ENCODE measurements at places on chromosomes 7 and 10. TPM values are rescaled to one million over a fixed set of nuclear protein-coding genes. Genes with fewer than 3 reads are reported as not detected.

- no peak overlapping the region for H3K4me3 ChIP-seq
- no peaks in the 10 kb centered on the region for H3K36me3 ChIP-seq
- no peak for DNase-seq
- peaks cover 26% of the 10 kb centered on the region for H3K27me3 ChIP-seq
Observed at GRCh38 chr10:132224343-132225072, 37.8 kb downstream of the DPYSL4 start.

DNA sequence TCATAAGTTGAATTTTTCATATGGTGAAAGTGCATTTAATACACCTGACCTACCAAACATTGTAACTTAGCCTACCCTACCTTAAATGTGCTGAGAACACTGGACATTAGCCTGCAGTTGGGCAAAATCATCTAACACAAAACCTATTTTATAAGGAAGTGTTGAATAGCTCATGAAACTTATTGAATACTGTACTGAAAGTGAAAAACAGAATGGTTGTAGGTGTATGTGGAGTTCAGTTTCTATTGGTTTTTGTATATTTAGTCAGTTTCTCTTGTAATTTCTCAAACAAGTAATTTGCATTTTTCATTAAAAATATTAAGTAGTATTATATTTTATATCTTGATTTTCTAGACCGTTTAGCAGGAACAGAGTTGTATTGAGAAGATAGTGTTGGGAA lies 15.3 kb downstream of the CCDC7 start:
- no peak for DNase-seq
- H3K4me1 ChIP-seq, result no peaks in the 10 kb centered on the region
- no peaks in the 10 kb centered on the region for H3K27me3 ChIP-seq
- no peaks in the 10 kb centered on the region for H3K36me3 ChIP-seq
- no peak overlapping the region for H3K4me3 ChIP-seq
- no peak overlapping the region for H3K27ac ChIP-seq

ATOH7 gene
- not detected for total RNA-seq

TBC1D12 gene
- total RNA-seq, result 5.7 TPM

- H3K36me3 ChIP-seq, result no peaks in the 10 kb centered on the region
- no peak overlapping the region for H3K4me3 ChIP-seq
- H3K4me1 ChIP-seq, result no peaks in the 10 kb centered on the region
- no peaks in the 10 kb centered on the region for H3K27me3 ChIP-seq
Observed at GRCh38 chr7:20661884-20662283, 46.4 kb downstream of the ABCB5 start.

DNA sequence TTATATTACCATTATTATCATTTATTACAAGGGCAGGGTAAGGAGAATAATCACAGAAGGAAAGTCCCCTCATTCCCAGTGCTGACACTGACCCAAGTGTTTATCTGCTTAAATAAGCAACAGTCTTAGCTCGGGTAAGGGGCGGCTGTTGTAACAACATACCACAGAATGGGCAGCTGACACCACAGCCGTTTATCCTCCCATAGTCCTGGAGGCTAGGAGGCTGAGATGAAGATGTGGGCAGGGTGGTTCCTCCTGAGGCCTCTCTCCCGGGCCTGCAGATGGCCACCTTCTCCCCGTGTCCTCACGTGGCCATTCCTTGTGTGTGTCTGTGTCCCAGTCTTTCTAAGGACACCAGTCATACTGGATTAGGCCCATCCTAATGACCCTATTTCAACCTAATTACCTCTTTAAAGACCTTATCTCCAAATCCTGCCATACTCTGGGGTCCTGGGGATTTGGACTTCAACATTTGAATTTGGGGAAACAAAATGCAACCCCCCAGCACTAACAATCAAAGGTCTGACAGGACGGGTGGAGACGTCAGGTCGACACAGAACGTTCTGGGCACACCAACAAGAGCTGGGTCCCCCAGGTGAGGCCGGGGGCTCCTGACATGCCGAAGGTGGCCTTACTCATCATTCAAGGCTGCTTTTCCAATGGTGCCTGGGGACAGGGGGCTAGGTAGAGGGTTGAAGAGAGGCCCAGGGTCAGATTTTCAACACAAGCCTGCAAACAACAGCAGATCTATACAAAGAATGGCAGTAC lies 93.5 kb downstream of the TNS3 start:
- DNase-seq, result no peak
- H3K4me3 ChIP-seq, result no peak overlapping the region
- H3K4me1 ChIP-seq, result no peaks in the 10 kb centered on the region
- H3K36me3 ChIP-seq, result no peaks in the 10 kb centered on the region
- peaks cover 78% of the 10 kb centered on the region for H3K27me3 ChIP-seq

WDR86 gene
- not detected for total RNA-seq

NCF1 gene
- total RNA-seq, result 0.29 TPM

RSPH10B2 gene
- total RNA-seq, result 0.29 TPM

- H3K36me3 ChIP-seq, result no peaks in the 10 kb centered on the region
- no peak overlapping the region for H3K4me3 ChIP-seq
- no peaks in the 10 kb centered on the region for H3K27me3 ChIP-seq
Observed at GRCh38 chr10:75528392-75528791, 97.0 kb downstream of the LRMDA start.

- DNase-seq, result no peak
- no peaks in the 10 kb centered on the region for H3K36me3 ChIP-seq
- H3K27ac ChIP-seq, result no peak overlapping the region
- no peaks in the 10 kb centered on the region for H3K27me3 ChIP-seq
- H3K4me3 ChIP-seq, result no peak overlapping the region
Observed at GRCh38 chr7:17462131-17462631, 163.7 kb downstream of the AHR start.

- no peak overlapping the region for H3K4me3 ChIP-seq
- no peaks in the 10 kb centered on the region for H3K4me1 ChIP-seq
Observed at GRCh38 chr10:69867699-69868558, 66.2 kb downstream of the COL13A1 start.

DNA sequence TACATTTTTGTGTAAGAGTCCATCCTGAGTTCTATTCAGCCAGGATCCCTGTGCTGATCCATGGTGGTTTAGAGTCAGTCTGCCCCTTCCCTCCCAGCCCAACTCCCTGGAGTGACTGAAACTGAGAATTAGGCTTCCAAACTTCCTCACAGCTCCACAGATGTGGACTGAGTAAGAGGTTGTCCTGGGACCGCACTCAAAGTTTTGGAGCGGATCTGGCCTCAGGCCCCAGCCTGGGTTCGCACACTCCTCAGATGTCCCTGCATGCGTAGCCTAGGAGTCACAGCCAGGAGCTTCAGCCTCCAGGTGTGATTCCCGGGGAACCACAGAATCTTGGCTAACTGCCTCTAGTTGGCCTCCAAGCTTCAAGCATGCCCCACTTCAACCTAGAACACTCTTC lies 218.1 kb downstream of the C7orf25 start:
- no peaks in the 10 kb centered on the region for H3K27me3 ChIP-seq
- H3K36me3 ChIP-seq, result no peaks in the 10 kb centered on the region
- H3K4me3 ChIP-seq, result no peak overlapping the region
- no peak for DNase-seq
- no peak overlapping the region for H3K27ac ChIP-seq

DNA sequence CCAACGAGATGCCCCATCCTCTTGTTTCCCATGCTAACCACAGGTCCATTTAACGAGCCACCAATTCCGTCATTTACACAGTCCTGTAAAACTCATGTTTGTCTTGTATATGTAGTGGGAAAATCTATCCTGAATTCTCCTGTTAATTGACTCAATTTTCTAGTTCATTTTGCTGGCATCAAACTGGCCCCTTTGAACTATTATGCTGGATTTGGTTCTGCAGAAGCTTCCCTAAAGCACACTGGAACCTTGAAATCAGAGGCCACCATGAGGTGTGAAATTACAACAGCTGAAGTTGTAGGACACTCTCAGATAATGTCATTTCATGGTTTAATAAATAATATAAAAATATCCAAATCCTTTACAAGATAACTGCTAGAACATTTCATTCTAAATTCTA lies 129.8 kb upstream of the AKR1E2 start:
- no peak overlapping the region for H3K27ac ChIP-seq
- no peaks in the 10 kb centered on the region for H3K4me1 ChIP-seq
- H3K27me3 ChIP-seq, result no peaks in the 10 kb centered on the region

DNA sequence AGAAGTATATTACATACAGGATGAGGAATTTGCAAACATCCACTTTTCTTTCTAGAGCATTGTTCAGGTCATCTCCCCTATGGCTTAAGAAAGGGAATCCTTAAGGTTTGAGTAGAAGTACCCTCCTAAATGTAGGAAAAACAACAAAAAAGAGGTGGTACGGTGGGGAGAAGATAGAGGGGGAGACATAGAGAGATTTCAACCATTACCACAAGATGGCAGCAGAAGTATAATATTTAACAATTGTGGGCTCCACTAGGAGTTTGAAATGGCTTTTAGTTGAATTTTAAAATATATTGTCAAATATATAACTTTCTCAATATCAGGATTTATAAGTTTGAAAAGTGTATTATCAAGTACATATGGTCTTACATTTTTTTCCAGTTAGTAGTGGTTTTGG lies 72.7 kb upstream of the PRKG1 start:
- peak; percentile 31 for DNase-seq
- no peaks in the 10 kb centered on the region for H3K4me1 ChIP-seq
- H3K4me3 ChIP-seq, result no peak overlapping the region
- no peak overlapping the region for H3K27ac ChIP-seq
- no peaks in the 10 kb centered on the region for H3K27me3 ChIP-seq
- H3K36me3 ChIP-seq, result no peaks in the 10 kb centered on the region
